ENCODE measurements at places on chromosomes 12 and 14. TPM values are rescaled to one million over a fixed set of nuclear protein-coding genes. Genes with fewer than 3 reads are reported as not detected.

- DNase-seq: no peak
Observed at GRCh38 chr14:96737881-96738280, 59.3 kb upstream of the VRK1 start.

GRCh38 chr12:4312251-4312650, 8.8 kb upstream of the TIGAR start:
- DNase-seq: no peak

DNA sequence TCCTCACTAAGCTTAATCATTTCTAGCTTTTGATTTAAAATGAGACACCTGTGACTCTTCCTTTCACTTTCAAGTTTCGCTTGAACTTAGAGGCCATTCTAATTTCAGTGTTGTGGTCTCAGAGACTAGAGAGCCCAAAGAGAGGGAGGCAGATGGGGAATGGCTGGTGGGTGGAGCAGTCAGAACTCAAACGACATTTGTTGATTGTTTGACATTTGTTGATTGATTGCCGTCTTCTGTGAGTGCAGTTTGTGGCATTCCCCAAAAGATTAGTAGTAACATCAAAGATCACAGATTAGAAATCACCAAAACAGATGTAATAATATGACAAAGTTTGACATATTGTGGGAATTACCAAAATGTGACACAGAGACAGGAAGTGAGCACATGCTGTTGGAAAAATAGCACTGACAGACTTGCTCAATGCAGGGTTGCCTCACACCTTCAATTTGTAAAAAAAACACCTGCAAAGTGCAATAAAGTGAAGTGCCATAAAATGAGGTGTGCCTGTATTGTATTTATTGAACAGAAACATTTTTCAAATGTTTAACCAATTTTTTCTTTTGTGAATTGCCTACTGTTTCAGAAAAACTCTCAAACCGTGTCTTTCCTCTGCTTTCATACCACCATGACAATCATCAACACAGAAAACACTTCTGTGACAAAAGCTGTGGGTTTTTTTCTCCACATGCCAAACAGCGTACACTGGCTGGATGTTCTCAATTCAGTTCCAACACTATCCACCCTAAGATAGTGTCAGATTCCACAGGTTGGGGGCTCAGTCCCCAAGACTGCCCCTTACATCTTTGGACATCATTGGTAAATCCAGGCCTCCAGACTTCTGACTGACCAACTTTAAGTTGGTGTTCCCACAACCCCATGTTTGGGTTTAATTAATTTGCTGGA, 376.3 kb upstream of the RGS6 start:
- no peak for DNase-seq

DNA sequence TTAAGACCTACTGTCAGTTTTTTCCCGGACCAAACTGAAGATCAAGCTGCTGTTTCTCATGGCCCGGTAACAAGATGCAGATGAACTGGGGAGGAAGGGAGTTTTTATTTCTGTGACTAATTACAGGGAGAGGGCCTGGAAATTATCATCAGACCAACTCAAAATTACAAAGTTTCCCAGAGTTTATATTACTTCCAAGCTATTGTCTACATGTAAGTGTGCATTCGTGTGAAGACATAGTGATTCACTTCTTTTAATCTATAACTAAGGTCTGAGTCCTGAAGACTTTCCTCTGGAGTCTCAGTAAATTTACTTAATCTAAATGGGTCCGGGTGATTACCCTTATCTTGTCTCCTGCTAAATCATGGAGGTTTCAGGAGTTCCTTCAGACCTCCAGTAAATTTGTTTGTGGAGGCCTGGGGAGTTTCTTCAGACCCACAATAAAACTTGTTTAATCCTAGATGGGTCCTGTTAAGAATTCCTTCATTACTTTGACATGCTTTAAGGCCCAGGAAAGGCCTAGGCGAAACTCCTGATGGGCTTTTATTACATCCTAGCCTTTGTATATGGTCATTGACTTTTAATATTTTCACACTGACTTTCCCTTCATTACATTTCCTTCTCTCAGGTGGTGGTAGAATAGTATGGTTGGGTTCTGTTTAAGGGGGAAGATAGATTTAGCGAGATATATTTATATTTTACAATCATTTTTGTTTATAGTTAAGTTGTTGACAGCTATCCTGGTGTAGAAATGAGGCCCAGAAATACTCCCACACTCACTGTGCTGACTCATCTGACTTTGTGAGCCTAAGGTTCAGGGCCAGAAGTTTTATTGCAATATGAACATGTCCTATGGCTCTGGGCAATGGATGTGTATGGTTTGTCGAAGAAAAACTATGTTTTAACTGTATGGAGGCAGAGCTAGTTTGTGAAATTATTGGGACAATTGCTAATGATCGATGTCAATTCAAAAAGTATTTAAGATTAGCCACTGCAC, 627.0 kb upstream of the FBXO33 start:
- no peak for DNase-seq

DNA sequence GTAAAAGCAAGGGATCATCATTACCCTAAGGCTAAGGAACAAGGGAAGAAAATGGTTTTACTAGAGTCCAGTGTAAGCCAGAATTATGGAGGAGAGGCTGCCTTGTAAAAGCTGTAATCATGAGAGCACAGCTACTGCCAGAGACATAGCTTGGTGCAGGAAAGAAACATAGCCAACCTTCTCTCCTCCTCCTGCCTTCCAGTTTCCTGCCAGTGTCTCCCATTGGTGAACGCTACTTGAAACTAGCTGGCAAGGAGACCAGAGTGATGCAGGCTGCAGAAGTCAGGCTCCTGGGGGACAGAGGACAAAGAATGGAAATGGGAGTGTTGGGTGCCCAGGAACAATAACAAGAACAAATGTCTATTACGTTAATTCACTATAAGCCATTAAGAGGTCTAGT, 158.5 kb downstream of the NELL2 start:
- no peak for DNase-seq

GRCh38 chr12:127980585-127980984, 286.4 kb upstream of the TMEM132C start:
- DNase-seq: no peak

GRCh38 chr12:90770861-90771260, 184.1 kb downstream of the CCER1 start:
- DNase-seq: no peak

GRCh38 chr14:79599239-79599638, 612.1 kb downstream of the DIO2 start:
- no peak for DNase-seq

DNA sequence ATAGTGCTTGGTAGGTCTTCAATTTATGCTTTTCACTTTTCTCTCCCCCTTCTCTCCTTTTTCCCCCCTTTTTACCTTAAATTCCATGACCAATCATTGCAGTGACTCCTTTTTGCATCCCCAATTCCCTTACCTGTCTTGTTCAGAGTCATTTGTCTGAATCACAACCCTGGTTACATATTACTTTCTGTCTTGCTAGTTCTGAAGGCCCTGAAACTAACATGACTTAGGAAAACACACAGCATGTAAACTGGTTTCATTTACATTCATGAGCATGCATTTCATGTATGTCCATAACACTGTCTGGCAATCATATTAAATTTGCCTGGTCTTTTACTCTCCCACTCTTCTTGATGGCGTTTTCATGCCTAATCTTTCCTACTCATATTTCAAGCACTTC, 20.3 kb upstream of the FOXG1 start:
- no peak for DNase-seq

DNA sequence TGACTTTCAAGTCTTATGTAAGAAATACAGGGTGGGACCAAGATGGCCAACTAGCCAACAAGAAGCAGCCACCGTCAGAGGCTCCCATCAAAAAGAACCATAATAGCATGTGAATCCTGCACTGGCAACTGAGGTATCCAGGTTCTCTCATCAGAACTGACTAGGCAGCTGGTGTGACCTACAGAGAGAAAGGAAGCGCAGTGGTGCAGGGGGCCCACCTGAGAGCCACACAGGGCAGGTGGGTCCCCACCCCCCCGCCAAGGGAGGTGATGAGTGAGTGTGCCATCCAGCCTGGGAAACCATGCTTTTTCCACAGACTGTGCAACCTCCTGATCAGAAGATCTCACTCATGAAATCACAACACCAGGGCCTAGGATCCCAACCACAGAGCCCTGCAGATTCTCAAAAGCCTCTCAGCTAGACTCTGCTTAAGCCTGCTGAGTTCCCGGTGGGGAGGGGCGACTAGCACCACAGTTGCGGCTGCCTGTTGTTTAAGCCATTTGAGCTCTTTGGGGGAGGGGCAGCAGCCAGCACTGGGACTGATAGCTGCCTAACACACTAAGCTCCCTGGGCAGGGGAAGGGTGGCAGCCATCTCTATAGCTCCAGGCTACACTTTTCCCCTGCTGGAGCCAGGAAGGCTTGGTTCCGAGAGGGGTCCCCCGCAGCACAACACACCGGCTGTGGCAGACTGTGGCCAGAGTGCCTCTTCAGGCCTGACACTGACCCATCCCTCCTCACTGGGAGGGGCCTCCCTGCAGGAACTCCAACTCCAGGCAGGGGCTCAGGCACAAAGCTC, 75.3 kb downstream of the GARIN6 start:
- no peak for DNase-seq

GRCh38 chr12:118206107-118206412, 70.1 kb downstream of the PEBP1 start:
- DNase-seq: no peak

- peak; percentile 75 for DNase-seq
Observed at GRCh38 chr12:128790221-128790620, 33.5 kb downstream of the SLC15A4 start.

The NTS gene
- 0.40 TPM for total RNA-seq

The RIMKLB gene
- total RNA-seq: 30.5 TPM

The SYNDIG1L gene
- 0.33 TPM for total RNA-seq

The FGD4 gene
- total RNA-seq: 21.4 TPM

The FLVCR2 gene
- 2.5 TPM for total RNA-seq

Measured in esophagus muscularis mucosa (tissue), 4 donors.